ENCODE measurements at places on chromosomes 13 and 19.
A peak's percentile ranks its signal among the peaks of the same experiment; 100 is the strongest.

DNA sequence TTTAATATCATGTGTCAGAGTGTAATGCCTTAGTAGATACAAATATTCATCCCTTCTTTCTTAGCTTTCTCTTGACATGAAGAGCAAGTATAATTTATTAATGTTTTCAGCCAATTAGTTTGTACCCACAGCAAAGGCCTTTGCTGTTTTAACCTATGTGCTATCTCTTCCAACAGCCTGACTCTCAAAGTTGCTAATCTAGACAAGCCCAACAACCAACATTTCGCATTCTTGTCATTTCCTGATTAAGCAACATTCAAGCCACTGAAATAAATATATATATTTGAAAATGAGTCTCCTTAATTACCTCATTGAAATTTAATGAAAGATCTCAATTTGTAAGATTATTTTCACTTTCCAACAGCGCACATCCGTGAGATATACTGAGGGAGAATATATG is 18.5 kb downstream of the EPSTI1 start:
- DNase-seq: no peak

DNA sequence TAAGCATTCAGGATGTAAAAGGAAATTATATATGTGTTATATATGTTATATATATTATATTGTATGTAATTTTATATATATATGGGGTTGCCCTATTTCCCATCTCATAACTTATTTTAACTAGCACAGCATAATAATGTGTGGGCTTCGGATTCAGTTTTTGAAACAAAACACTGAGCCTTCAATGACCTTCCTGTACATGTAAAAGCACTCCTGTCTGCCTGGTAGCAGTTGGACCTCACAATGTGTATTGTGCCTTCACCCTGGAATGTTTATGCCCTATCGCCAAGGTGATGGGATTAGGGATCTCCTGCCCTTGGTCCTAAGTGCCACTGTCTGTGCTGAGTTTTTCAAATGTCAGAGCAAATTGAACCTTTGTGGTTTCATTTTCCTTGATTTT is 968.8 kb downstream of the TUBA3C start:
- no peak for DNase-seq

GRCh38 chr13:97976610-97977521 is 23.4 kb downstream of the IPO5 start:
- no peak for DNase-seq

DNA sequence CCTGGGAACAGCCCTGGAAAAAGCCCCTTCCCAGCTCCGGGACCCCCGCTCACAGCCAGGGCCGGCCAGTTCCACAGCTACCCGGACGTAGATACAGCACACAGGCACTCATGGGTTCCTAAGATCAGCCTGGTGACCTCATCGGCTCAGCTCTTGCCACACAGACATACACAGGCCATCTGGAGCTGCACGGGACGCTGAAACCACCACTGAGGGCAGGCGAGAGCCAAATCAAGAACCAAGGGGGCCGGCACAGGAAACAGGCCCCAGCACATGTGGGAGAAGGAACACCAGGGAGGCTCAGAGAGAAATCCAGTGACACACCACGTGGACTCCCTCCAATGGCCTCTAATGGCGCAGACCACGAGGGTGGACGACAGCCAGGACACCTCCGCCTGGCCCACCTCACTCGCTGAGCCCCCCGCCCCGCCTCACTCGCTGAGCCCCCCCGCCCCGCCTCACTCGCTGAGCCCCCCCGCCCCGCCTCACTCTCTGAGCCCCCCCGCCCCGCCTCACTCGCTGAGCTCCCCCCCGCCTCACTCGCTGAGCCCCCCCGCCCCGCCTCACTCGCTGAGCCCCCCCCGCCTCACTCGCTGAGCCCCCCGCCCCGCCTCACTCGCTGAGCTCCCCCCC is 69.7 kb upstream of the C13orf46 start:
- no peak for DNase-seq

- no peak for DNase-seq
Observed at GRCh38 chr19:46978171-46978869, 41.3 kb upstream of the NPAS1 start.

GRCh38 chr19:8244442-8244841 is 35.3 kb downstream of the CERS4 start:
- no peak for DNase-seq

- peak; percentile 25 for DNase-seq
Observed at GRCh38 chr13:94344126-94344818, 135.2 kb downstream of the DCT start.

DNA sequence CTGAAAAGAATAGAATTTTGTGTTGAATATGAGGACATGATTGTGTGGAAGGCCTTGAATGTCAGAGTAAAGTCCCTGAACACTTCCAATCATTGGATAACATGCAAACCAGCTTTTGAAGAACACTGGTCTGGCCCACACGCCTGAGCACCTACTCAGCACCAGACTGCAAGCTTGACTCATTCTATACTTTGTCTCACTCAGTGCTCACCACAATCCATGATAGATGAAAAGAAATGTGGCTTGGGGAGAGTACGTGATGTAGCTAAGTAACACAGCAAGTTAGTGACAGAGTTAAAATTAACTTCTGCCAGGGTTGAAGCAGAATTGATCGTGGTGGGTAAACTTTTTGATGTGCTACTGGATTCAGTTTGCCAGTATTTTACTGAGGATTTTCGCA is 12.0 kb downstream of the DLEU7 start:
- no peak for DNase-seq

GRCh38 chr19:43842007-43842406 is 14.9 kb downstream of the ZNF283 start:
- DNase-seq: no peak

DNA sequence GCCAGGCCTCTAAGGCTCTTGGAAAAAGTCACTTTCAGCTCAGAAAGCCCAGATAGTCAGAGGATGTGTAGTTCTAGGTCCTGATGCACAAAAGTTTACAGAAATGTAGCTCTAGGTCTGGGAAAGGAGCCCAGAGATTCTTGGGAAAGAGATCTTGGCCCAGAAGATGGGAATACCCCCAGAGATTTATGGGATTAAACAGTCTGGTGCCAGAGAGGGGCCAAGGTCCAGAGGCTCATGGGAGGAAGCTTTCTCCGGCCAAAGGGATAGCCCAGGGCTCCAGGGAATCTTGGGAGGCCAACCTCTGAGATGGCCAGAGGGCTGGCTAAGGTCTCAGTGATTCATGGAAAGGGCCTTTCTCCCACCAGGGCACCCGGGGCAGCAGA is 15.2 kb downstream of the BCAT2 start:
- no peak for DNase-seq

DNA sequence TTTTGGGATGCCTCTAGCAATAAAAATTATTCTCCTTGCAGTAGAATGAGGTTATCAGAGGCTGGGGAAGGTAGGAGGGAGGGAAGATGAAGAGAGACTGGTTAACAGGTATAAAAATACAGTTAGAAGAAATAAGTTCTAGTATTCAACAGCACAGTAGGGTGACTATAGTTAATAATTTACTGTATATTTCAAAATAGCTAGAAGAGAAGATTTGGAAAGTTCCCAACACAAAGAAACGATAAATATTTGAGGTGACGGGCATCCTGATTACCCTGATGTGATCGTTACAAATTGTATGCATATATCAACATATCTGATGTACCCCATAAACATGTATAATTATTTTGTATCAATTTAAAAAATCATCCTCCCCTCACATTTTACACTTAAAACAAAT is 93.8 kb downstream of the CDADC1 start:
- DNase-seq: no peak

GRCh38 chr19:776549-776948 is 20.7 kb upstream of the PTBP1 start:
- no peak for DNase-seq

- DNase-seq: no peak
Observed at GRCh38 chr13:19618977-19619376, 14.5 kb upstream of the MPHOSPH8 start.

- DNase-seq: no peak
Observed at GRCh38 chr19:19568802-19569756, 31.0 kb downstream of the CILP2 start.

DNA sequence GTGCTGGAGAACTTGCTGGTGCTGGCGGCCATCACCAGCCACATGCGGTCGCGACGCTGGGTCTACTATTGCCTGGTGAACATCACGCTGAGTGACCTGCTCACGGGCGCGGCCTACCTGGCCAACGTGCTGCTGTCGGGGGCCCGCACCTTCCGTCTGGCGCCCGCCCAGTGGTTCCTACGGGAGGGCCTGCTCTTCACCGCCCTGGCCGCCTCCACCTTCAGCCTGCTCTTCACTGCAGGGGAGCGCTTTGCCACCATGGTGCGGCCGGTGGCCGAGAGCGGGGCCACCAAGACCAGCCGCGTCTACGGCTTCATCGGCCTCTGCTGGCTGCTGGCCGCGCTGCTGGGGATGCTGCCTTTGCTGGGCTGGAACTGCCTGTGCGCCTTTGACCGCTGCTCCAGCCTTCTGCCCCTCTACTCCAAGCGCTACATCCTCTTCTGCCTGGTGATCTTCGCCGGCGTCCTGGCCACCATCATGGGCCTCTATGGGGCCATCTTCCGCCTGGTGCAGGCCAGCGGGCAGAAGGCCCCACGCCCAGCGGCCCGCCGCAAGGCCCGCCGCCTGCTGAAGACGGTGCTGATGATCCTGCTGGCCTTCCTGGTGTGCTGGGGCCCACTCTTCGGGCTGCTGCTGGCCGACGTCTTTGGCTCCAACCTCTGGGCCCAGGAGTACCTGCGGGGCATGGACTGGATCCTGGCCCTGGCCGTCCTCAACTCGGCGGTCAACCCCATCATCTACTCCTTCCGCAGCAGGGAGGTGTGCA is 587 bp downstream of the S1PR4 start:
- DNase-seq: no peak

DNA sequence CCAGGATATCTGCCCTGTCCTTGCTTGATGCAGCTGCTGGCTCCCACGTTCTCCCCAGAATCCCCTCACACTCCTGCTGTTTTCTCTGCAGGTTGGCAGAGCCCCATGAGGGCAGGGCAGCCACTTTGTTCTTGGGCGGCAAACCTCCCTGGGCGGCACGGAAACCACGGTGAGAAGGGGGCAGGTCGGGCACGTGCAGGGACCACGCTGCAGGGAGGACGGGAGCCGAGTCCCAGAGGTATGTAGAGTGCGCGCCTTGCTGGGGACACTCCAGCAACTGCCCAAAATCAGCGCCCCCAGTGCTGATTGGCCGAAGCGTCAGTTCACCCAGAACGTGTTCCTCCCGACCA is 30.3 kb upstream of the MIER2 start:
- no peak for DNase-seq

DNA sequence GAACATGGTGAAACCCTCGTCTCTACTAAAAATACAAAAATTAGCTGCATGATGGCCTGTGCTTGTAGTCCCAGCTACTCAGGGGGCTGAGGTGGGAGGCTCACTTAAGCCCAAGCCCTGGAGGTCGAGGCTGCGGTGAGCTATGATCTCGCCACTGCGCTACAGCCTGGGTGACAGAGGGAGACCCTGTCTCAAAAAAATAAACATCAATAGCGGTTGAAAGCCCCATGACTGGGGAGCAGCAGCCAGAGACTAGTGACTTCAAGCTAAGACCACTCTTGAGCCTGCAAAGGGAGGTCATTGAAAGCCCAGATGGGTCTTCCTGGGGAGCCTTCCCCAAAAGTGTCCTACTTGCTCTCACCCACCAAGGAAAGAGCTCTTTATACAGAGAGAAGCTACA is 11.9 kb upstream of the ZNF709 start:
- DNase-seq: no peak

DNA sequence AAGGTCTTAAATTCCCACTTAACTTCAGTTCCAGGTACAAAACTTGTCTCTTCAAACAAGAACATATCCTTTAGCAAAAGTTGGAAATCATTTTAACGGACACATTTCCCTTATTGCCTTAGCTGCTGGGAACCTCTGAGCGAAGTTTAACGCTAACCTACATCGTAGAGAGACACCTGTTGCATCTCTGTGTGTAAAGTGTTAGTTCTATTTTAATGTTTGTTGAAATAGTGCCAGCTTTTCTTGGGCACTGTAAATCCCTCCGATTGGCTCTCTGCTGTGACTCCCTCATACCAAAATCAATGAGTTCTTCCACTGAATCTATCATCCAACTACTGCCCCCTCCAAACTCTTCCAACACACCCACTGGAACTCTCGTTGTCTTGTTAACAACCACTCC is 2.3 kb upstream of the HIF3A start:
- no peak for DNase-seq
